ENCODE measurements at places on chromosomes 3 and 15.

GRCh38 chr15:34341381-34342212, 1.3 kb downstream of the NOP10 start:
- DNase-seq: no peak

DNA sequence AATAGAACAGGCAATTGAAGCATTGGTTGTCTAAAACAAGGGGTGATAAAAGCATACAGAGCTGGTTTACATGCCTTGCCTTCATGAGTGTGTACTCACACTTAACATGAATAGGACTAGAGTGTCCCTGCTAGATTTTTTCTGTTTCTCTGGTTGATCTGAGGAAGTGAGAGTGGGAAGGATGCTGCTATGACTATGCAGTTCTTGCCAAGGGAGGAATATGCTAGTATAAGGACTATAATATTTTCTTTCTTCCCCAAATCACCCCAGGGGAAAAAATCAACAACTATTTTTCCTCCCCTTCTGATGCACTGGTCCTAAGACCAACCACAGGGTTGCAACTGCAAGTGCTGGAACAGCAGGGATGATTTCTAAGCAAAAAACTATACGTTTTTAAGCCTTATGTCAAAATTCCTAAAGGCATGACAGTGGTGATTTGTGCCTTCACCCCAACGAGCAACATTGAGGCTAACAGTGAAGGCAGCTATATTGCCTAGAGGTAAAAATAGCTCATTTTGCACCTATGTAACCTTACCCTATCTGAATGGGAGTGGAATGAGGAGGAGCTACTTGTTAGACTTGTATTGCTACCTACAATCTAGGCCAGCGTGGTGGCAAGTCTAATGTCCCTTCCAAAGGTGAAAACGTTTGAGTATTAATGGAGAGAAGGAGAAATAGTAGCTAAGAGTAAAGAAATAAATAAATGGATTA, 33.5 kb upstream of the USP8 start:
- no peak for DNase-seq

DNA sequence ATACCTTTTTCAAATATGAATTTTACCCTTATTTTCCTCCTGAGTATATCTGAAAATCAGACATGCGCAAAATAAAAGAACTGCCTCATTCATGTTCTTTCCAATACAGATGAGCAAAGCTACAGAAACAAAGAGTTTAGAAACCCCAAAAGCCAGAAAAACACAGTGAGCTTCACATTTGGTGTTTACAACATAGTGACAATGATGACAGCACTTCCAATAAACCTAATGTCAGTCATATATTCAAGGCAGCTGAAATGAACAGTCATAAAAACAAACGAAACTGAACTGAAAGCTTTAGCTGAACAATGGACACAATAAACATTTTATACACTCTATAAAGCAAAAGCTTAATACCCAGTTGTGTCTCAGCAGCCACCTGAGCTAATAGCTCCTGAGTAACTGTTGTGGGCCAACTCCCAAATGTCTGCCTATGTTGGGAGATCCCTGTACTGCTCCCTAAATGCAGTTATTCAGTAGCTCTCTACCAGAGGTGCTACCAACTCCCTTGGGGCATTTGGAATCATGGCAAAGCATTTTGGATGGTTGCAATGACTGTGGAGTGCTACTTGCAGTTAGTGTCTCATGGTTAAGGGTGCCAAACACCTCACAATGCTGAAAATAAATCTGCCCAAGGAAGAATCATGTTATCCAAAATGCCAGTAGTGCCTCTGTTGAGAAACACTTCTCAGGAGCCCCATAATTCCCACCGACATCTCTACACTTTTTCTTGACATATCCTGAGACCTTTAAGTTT, 131.5 kb downstream of the TGFBR2 start:
- DNase-seq: no peak

- DNase-seq: peak; percentile 46
Observed at GRCh38 chr3:150183678-150184425, 213.2 kb upstream of the PFN2 start.

- peak; percentile 29 for DNase-seq
Observed at GRCh38 chr15:56215769-56216168, 27.9 kb downstream of the RFX7 start.

DNA sequence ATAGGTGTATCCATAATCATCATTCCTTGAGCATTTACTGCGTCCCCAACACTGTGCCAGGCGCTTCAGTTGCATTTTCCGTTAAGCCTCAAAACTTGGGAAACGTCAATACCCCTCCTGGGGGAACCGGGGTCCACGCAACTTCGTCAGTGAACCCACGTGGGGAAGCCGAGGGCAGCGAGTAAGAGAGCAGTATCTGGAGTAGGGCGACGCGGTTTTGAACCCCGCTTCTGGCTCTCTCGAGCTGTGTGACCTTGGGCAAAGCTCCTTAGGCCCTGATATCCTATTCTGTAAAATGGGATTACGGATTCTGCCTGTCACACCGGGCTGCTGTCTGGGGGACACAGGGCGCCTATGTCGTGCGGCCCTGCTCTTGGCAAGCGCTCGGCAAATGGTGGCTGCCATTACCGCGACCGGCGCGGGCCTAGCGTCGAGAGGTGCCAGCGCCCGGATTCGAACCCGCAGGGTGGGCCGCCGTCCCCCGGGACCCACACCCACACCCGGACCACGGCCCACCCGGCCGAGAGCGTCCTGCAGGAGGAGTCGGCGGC, 590 bp downstream of the POLG start:
- DNase-seq: no peak

DNA sequence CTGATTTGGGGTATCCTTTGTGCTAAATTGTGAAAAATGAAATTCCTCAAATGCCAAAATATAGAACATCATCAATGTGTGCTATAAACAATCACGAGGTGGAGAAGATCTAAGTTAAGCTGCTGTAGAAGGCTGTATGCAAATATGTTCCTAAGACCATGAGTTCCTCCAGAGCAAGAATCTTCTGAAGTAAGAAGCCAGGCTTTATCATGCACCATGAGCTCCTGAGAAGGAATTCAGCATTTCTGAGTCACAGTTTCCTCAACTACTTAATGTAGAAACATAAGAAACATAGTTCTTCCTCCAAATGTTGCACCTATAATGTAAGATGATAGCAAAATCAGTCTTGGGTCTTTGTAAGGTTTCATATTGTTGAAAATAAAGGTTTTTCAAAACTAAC, 241.7 kb upstream of the MDFIC2 start:
- no peak for DNase-seq

DNA sequence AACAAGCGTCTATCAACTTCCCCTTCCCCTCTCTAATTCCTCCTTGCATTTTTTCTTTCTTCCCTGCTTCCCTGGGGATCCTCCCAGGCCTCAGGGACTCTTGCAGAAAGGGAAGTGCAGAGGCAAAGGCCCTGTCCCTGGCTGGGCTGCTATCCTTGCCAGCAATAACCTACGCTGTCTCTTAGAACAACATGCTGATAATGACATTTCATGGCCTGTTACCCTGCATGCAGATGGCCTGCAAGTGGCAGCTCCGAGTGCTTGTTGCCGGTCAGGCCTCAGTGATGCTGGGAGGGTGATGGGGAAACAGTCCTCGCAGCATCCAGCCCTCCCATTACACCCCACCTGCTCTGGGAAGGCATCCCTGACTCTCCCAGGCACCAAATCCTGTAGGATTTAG, 167.6 kb downstream of the RAB11A start:
- DNase-seq: no peak

- no peak for DNase-seq
Observed at GRCh38 chr15:70008697-70009290, 88.9 kb downstream of the TLE3 start.

- DNase-seq: peak; percentile 79
Observed at GRCh38 chr15:75661100-75661755, 13.5 kb downstream of the SNX33 start.

- DNase-seq: no peak
Observed at GRCh38 chr3:104521606-104522336, 844.9 kb upstream of the ALCAM start.

- no peak for DNase-seq
Observed at GRCh38 chr15:44243829-44244228, 44.7 kb upstream of the GOLM2 start.

- DNase-seq: no peak
Observed at GRCh38 chr15:100001405-100001804, 268.2 kb upstream of the LYSMD4 start.

GRCh38 chr3:192039593-192039992, 578.6 kb downstream of the PYDC2 start:
- DNase-seq: no peak

Data from H54 (cell line).